ENCODE measurements at places on chromosomes 16 and 17.
A peak's percentile ranks its signal among the peaks of the same experiment; 100 is the strongest.

- no peak for DNase-seq
These were observed 58.9 kb downstream of the WWP2 start for GRCh38 chr16:69820926-69821541.

GRCh38 chr17:48392857-48393256 is 37.2 kb downstream of the SKAP1 start:
- DNase-seq: no peak

GRCh38 chr17:4834681-4835020 is 1.5 kb downstream of the MINK1 start:
- DNase-seq: no peak

DNA sequence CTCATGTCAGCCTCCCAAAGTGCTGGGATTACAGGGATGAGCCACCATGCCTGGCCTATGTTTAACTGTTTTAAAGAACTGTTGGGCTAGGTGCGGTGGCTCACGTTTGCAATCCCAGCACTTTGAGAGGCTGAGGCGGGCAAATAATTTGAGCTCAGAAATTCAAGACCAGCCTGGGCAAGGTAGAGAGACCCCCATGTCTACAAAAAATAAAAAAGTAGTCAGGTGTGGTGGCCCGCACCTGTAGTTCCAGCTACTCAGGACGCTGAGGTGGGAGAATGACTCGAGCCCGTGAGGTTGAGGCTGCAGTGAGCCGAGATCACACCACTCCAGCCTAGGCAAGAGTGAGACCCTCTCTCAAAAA is 1.9 kb upstream of the ITGAL start:
- DNase-seq: no peak

DNA sequence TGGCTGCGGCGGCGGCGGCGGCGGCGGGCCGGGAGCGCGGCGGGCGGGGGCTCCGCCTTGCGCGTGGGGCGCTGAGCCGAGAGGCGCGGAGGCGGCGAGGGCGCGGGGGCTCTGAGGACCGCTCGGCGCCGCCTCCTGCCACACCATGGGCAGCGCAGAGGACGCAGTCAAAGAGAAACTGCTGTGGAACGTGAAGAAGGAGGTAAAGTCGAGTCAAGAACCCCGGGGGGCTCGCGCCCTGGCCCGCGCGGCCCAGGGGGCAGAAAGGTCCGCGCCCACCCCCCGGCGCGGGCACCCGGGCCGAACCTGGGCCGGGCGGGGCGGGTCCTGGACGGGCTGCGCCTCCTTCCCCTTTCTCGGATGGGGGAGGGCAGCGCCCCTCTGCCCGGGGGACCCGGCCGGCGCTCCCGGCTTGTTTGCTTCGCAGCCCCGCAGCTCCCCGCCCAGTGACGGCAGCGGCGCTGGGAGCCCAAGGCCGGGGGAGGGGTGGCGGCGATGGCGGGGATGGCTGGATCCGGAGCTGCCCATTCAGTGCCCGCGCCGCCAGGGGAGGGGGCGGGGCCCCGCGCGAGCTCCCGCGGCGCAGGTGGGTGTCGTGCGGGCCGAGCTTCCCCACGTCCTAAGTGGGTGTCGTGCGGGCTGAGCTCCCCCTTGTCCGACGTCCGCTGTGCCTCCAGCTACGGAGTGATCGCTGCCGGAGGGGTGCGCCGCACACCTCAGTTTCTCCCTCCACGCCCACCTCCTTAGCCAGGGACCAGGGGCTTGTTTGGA is 428 bp downstream of the SGSM2 start:
- DNase-seq: peak; percentile 52

- peak; percentile 7 for DNase-seq
These were observed 13.2 kb upstream of the TMEM100 start for GRCh38 chr17:55735731-55736405.

DNA sequence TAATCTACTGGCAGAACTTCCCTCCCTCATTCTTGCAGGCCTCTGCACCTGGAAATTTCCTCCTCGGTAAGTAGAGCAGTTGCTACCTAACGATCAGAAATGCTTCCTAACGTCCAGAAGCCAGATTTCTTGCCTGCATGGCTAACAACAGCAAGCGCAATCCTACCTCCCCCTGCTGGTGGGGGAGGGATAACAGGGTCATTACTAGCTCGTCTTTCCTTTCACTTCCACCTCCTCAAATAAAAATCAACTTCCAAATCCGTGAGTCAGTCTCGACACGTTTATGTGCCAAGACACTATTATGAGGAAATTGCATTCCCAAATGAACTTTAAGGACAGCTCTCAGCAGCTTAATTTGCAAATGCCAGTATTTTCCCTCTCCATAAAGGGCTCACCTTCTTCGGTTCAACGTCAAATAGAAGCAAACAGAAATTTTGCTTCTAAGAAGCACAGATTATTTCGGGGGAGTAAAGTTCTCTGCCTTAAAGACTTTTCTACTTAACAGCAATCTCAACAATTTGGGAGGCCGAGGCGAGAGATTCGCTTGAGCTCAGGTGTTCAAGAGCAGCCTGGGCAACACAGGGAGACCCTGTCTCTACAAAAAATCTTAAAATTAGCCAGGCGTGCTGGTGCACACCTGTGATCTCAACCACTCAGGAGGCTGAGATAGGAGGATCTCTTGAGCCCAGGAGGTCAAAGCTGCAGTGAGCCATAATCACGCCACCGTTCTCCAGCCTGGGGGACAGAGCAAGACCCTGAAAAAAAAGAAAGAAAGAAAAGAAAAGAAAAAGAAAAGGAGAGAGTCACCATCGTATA is 188.6 kb upstream of the PSMD7 start:
- DNase-seq: no peak

DNA sequence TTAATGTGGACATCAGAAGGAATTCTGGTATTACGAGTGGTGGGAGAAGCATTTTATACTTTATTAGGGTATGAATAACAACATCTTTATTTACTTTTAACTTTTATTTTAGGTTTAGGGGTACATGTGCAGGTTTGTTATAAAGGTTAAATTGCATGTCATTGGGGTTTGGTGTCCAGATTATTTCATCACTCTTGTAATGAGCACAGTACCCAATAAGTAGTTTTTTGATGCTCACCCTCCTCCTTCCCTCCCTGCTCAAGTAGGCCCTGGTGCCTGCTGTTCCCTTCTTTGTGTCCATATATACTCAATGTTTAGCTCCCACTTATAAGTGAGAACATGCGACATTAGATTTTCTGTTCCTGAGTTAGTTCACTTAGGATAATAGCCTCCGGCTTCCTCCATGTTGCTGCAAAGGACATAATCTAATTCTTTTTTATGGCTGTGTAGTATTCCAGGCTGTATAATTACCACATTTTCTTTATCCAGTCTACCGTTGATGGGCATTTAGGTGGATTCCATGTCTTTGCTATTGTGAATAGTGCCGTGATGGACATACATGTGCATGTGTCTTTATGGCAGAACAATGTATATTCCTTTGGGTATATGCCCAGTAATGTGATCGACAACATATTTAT is 456.2 kb downstream of the XYLT1 start:
- no peak for DNase-seq

GRCh38 chr17:73430848-73431247 is 119.0 kb upstream of the CDC42EP4 start:
- DNase-seq: no peak

DNA sequence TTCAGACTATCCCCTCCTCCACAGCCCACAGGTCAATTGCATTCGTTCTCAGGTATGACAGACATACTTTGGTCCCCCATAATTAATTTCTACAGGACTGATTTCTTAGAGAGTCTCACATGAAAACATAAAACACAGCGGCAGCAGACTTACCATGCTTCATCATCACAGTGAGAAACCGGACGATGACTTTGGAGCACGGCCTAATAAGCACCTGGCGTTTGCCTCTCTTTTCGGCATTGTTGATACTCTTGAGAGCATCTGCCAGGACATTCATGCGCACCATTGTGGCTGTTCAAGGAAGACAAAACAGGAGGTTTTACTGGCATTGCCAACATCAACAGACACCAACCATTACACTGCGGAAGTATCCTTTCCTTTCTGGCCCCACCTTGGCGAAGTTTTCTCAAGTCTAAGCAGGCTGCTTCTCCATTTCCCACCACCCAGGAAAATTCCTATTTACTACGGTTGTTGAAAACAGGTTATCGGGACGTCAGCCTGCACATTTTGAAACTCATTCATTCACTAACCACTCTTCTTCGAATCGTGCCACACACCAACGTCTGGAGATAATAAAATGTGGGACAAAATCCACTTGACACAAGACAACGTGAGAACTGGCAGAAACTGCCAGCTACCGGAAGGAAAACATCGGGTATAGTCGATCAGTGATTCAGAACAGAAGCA is 1.2 kb downstream of the RPS15A start:
- DNase-seq: no peak

DNA sequence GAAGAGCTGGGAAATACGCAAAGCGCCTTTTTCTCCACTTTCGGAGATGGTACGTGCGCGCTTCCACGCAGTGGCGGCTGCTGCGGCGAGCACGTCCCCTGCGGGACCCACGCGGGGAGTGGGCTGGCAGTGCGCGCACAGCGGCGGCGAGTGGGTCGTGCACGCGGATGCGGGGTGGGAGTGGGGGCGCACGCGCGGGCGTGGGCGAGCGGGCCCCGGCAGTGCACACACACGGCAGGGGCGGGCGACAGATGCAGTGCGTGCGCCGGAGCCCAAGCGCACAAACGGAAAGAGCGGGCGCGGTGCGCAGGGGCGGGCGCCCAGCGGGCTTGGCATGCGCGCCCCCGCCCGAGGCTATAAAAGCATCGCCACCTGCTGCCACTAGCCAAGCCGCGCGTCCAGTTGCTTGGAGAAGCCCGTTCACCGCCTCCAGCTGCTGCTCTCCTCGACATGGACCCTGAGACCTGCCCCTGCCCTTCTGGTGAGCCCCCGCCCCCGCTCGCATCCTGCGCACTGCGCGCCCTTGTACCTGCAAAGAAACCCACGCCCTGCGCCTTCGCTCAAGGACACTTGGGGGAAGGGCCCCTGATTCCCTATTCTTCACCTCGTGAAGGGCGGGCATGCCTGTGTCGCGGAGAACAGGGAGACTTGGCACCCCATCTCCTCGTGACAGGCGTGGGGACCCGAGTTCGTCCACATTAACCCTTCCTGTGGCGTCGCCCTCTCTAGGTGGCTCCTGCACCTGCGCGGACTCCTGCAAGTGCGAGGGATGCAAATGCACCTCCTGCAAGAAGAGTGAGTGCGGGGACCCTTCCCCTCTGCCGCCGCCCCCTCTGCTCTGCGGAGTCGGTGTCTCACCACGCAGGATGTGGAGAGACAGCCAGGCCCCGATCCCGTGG is at the start of gene MT3:
MT3 (plus strand) TSS at position 388 of the 899 bp plus-strand sequence; CDS start at position 451, 63 bp downstream.
- no peak for DNase-seq

DNA sequence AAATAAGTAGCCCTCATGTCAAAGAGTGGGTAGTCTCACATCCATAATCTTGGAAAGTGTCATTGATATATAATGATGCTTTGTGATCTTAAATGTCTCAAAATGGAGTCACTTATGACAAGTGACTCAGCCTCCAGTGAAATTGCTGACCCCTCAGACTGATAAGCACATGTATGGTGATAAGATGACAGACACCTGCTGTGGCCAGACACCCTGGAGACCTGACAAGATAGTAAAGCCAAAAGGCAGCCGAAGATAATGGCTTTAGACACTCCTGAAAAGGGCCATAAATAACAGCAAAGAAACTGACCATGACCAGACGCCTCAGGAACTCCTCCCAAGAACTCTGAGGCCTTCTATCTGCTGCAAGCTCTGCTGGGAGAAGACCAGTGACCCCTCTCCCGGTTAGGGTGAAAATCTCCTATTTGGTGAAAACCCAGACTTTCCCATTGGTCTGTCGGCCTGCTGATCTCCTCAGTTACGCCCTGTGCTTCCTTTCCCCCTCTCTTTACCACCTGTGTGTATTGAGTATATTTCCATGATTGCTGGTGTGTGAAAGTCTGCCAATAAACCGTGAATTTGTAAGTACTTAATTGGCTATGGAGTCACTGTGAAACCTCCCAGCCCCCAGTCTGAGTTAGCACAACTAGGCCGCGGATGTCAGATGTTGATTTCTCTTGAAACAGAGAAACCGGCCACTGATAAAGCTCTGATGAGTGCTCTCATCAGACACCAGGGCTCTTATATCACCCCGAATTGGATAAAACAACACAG is 226.7 kb upstream of the MYOCD start:
- DNase-seq: no peak

DNA sequence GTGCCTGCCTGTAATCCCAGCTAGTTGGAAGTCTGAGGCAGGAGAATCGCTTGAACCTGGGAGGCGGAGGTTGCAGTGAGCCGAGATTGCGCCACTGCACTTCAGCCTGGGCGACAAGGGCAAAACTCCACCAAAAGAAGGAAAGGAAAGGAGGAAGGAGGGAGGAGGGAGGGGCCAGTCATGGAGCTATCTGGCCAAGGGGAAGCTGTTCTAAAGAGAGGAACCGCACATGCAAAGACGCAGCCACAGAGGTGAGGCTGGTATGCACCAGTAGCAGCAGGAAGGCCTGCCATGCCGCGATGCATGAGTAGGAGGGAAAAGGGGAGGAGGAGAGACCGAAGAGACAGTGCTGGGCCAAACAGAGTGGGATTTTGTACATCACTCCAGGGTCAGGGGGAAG is 35.9 kb downstream of the HSBP1 start:
- DNase-seq: no peak

- DNase-seq: no peak
These were observed 15.0 kb downstream of the TRPV1 start for GRCh38 chr17:3594051-3594800.

DNA sequence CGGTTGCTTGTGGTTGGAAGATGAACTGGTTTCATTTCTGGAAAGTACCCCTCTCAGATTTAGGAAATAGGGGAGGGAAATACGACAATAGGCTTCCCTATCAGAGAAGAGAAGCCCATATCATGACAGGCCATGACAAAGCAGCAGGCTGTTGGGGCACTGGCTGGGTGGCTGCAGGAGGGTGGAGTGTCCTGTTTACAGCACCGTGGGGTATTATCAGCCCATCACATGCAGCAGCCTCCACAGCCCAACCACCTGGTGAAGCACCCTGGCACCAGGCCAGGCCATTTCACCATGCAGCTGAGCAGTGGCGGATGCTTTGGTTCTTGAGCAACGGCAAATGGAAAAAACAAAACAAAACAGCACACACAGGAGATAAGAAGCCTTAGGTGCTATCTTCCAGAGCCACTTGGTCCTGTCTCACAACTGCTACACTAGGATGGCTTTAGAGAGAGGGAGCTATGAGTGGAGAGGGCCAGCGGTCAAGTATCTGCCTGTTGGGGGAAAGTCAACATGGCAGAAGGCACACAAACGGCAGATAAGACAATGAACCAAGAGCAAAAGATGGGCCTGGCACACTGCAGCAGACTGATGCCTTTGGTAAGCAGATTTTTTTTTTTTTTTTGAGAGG is 24.2 kb downstream of the FAM117A start:
- DNase-seq: peak; percentile 99

DNA sequence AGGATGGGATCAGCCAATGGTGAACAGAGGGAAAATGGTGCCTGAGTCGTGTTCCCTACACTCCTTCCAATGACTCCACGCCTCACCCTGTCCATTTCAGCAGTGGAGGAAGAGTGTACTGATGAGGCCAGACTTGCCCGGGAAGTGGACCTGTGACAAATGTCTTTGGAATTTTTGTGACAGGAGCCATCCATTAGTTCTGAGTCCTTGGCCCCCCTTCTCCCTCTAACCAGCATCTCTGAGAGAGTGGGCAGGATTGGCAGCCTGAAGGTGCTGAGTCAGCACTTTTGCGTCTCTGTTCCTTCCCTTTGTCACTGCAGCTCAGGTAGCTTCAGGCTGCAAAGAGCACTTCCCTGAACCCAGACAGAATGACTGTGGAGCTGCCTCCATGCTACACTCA is 30.8 kb downstream of the BEAN1 start:
- DNase-seq: no peak
